ENCODE measurements at places on chromosomes 16 and 17. TPM values are rescaled to one million over a fixed set of nuclear protein-coding genes. Genes with fewer than 3 reads are reported as not detected.

- H3K4me1 ChIP-seq, result no peaks in the 10 kb centered on the region
- H3K27me3 ChIP-seq, result no peaks in the 10 kb centered on the region
- H3K36me3 ChIP-seq, result no peaks in the 10 kb centered on the region
Observed at GRCh38 chr17:67566656-67567055, 151.1 kb upstream of the NOL11 start.

DNA sequence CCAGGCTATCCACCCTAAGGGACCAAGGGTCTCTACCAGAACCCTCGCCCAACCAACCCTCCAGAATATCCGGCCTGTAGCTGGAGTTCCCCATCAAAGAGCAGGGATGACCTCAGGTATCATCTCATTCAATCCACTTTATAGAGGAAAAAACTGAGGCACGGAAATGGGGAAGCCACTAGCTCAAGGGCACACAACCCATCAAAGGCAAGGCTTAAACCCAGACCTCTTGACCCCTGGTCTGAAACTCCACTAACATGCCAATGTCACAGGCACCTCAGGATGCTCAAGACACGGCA lies 1.6 kb downstream of the TBC1D10B start:
- no peaks in the 10 kb centered on the region for H3K27me3 ChIP-seq
- peak overlapping the region; percentile 69 for H3K27ac ChIP-seq
- H3K36me3 ChIP-seq, result peaks cover 14% of the 10 kb centered on the region
- H3K4me1 ChIP-seq, result peaks cover 26% of the 10 kb centered on the region

- H3K36me3 ChIP-seq, result no peaks in the 10 kb centered on the region
- no peak for DNase-seq
- H3K4me3 ChIP-seq, result no peak overlapping the region
Observed at GRCh38 chr16:84643674-84644073, 4.6 kb upstream of the KLHL36 start.

- no peak for DNase-seq
- peaks cover 24% of the 10 kb centered on the region for H3K36me3 ChIP-seq
- H3K4me1 ChIP-seq, result peaks cover 5% of the 10 kb centered on the region
- no peak overlapping the region for H3K4me3 ChIP-seq
Observed at GRCh38 chr17:2059547-2060384, 4.9 kb downstream of the HIC1 start.

- H3K27ac ChIP-seq, result peak overlapping the region; percentile 67
Observed at GRCh38 chr17:58219789-58220183, 731 bp upstream of the MKS1 start.

- no peaks in the 10 kb centered on the region for H3K27me3 ChIP-seq
- DNase-seq, result no peak
- no peaks in the 10 kb centered on the region for H3K4me1 ChIP-seq
- H3K4me3 ChIP-seq, result no peak overlapping the region
- H3K27ac ChIP-seq, result no peak overlapping the region
Observed at GRCh38 chr17:13462673-13463124, 139.0 kb downstream of the HS3ST3A1 start.

- no peak overlapping the region for H3K27ac ChIP-seq
- H3K4me1 ChIP-seq, result no peaks in the 10 kb centered on the region
Observed at GRCh38 chr16:11435576-11435975, 90.3 kb downstream of the RMI2 start.

- no peak overlapping the region for H3K4me3 ChIP-seq
- H3K4me1 ChIP-seq, result peaks cover 5% of the 10 kb centered on the region
- no peaks in the 10 kb centered on the region for H3K36me3 ChIP-seq
- no peak for DNase-seq
Observed at GRCh38 chr16:88327561-88328312, 55.0 kb upstream of the ZNF469 start.

DNA sequence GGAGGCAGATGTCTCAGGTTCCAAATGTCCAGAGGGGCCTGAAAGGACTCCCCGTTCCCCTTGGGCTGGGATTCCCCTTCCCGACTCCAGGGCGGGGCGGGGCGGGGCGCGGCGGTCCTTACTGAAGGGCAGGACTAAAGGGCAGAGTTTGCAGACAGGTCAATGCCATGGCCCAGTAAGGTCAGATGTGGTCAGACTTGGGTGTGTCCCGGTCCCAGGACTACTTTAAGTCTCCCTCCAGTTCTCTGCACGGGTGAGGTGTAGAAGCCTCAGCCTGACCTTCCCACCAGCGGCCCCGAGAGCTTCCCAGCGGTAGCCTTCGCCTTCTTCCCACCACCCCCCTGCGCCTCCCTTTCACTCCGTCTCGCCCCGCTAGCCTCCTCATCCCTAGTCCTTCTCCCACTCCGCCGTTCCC lies 532 bp downstream of the KDM6B start:
- H3K4me3 ChIP-seq, result peak overlapping the region; percentile 80
- H3K27me3 ChIP-seq, result no peaks in the 10 kb centered on the region
- H3K27ac ChIP-seq, result peak overlapping the region; percentile 91
- H3K36me3 ChIP-seq, result no peaks in the 10 kb centered on the region

DNA sequence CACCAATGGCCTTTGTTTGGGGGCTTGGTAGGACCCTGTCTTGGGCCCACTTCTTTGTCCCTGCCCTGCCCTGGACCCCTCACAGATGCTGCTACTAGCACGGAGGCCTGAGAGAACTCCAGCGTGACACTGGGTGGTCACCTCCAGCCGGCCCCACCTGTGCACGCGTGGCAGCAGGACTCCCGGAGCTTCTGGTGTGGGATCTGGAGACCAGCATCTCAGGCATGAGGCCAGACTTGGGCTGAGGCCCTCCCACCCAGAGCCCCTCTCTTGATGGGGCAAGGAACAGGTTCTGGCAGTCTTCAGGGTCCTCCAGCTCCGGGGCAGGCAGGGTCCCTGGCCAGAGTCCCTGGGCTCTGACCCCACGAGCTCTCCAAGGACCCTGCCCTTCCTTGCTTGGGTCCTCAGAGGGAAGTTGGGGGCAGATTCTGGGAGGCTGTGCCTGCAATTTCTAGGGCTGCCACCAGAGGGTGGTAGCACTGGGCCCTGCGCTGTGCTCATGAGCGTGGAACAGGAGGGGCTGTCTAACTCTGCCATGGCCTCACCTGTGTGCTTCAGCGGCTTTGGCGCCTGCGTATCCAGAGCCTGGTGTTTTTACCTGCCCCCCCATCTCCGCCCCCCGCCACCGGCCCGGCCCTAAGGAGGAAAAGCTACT lies 3.1 kb upstream of the BAIAP3 start:
- H3K27me3 ChIP-seq, result peaks cover 29% of the 10 kb centered on the region
- H3K4me3 ChIP-seq, result no peak overlapping the region
- H3K27ac ChIP-seq, result no peak overlapping the region
- DNase-seq, result no peak
- peaks cover 11% of the 10 kb centered on the region for H3K4me1 ChIP-seq

DNA sequence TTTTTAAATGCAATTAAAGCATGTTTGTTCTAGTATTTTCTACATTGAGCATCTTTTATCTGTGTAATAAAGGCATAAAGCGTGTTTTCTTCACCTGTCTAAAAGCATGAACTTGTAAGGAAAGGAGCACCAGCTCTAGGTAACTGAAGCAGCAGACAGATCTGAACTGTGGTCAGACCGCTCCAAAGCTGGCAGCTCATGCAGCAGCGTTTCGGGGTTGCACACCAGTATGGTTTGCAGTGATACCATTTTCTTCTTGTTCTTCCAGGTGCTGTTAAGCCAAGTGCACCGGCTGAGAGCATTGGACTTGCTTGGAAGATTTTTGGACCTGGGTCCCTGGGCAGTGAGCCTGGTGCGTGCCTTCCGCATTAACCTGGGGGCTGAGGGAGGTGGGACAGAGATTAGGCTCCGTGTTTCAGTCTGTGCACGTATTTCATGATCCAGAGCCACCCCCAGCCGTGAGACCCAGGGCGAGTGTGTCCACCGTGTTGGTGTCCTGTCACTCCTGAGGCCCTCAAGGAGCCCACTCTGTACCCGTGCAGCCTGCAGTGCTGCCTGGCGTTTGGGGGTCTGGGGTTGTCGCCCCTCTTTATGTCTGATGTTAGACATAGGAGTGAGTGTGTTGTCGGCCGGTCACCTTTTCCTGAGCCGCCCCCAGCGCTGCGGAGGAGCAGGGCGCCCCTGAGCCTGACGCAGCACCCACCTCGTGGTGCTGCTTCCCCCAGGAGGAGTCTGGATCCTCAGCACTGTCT lies 136.3 kb upstream of the CHMP6 start:
- DNase-seq, result no peak
- H3K36me3 ChIP-seq, result no peaks in the 10 kb centered on the region
- peaks cover 6% of the 10 kb centered on the region for H3K4me1 ChIP-seq
- no peak overlapping the region for H3K4me3 ChIP-seq

- H3K27me3 ChIP-seq, result no peaks in the 10 kb centered on the region
- H3K27ac ChIP-seq, result no peak overlapping the region
- no peaks in the 10 kb centered on the region for H3K36me3 ChIP-seq
Observed at GRCh38 chr17:68577497-68577821, 23.7 kb downstream of the FAM20A start.

DNA sequence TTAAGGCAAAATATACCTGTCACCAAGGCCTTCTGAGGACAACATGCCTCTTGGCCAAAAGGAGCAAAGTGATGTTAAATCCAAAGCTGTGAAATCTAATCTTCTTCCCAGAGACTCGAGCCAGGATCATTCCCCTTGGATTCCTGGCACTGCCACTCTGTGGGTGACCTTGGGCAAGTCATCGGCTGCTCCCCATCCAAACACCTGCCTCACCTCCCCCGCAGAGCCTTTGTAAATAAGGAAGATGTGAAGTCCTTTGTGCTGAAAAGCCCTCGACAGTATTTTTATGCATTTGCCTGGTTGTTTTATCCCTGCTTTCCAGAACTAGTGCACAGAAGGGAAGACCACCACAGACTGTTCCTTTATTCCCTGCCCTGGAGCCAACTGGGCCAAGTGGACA lies 5.4 kb upstream of the CEP295NL start:
- H3K27ac ChIP-seq, result no peak overlapping the region
- H3K27me3 ChIP-seq, result no peaks in the 10 kb centered on the region
- H3K4me1 ChIP-seq, result no peaks in the 10 kb centered on the region
- H3K4me3 ChIP-seq, result no peak overlapping the region
- DNase-seq, result no peak
- H3K36me3 ChIP-seq, result peaks cover 5% of the 10 kb centered on the region

DNA sequence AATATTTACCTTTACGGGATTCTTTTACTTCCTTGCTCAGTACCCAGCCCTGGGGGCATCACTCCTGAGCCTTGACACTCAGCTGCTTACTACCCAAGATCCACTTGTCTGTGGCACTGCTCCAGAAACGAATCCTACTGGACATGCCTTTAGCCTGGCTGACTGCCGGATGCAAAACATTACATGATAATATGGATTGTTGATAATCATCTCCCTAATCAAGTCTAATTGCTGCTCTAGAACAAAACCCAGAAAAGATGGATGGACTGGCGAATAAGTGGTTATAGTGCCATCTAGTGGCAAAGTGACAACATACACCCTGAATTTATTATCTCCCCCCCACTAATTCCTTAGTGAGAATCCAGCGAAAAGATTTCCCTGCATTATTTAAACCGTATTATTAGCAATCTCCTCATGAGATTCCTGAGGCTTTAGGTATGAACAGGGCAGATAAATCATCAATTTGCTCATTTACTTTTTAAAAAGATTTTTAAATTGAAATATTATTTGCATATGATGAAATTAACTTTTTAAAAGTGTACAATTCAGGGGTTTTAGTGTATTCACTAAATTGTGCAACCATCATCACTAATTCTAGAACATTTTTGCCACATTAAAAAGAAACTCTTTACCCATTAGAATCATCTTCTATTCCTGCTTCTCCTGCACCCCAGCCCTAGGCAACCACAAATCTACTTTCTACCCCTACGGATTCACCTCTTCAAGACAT lies 61.6 kb downstream of the RGS9 start:
- H3K27me3 ChIP-seq, result no peaks in the 10 kb centered on the region
- no peaks in the 10 kb centered on the region for H3K36me3 ChIP-seq
- H3K27ac ChIP-seq, result no peak overlapping the region

- no peaks in the 10 kb centered on the region for H3K36me3 ChIP-seq
- DNase-seq, result no peak
- no peaks in the 10 kb centered on the region for H3K27me3 ChIP-seq
- H3K4me1 ChIP-seq, result no peaks in the 10 kb centered on the region
- no peak overlapping the region for H3K27ac ChIP-seq
Observed at GRCh38 chr16:55643161-55643970, 12.4 kb upstream of the SLC6A2 start.

- no peaks in the 10 kb centered on the region for H3K27me3 ChIP-seq
- no peak overlapping the region for H3K4me3 ChIP-seq
- no peaks in the 10 kb centered on the region for H3K4me1 ChIP-seq
- no peaks in the 10 kb centered on the region for H3K36me3 ChIP-seq
Observed at GRCh38 chr16:72639494-72639893, 408.4 kb downstream of the ZFHX3 start.

GRCh38 chr17:40065769-40066510 lies 3.2 kb downstream of the THRA start:
- peak overlapping the region; percentile 91 for H3K27ac ChIP-seq
- H3K27me3 ChIP-seq, result no peaks in the 10 kb centered on the region
- H3K4me3 ChIP-seq, result peak overlapping the region; percentile 93
- peaks cover 64% of the 10 kb centered on the region for H3K4me1 ChIP-seq

- H3K4me3 ChIP-seq, result no peak overlapping the region
- no peak for DNase-seq
- peaks cover 11% of the 10 kb centered on the region for H3K4me1 ChIP-seq
- peaks cover 39% of the 10 kb centered on the region for H3K36me3 ChIP-seq
- H3K27ac ChIP-seq, result no peak overlapping the region
Observed at GRCh38 chr16:30983289-30983889, 1.6 kb upstream of the HSD3B7 start.

GRCh38 chr17:67412032-67412431 lies 35.0 kb downstream of the PITPNC1 start:
- no peak overlapping the region for H3K27ac ChIP-seq
- no peak for DNase-seq

- no peaks in the 10 kb centered on the region for H3K36me3 ChIP-seq
- H3K4me1 ChIP-seq, result no peaks in the 10 kb centered on the region
- H3K27me3 ChIP-seq, result no peaks in the 10 kb centered on the region
- no peak overlapping the region for H3K4me3 ChIP-seq
- no peak for DNase-seq
Observed at GRCh38 chr16:71430744-71431143, 11.1 kb downstream of the TLE7 start.

- H3K27ac ChIP-seq, result peak overlapping the region; percentile 46
- no peak for DNase-seq
- no peak overlapping the region for H3K4me3 ChIP-seq
- no peaks in the 10 kb centered on the region for H3K27me3 ChIP-seq
- peaks cover 53% of the 10 kb centered on the region for H3K36me3 ChIP-seq
Observed at GRCh38 chr17:19671433-19671832, 22.9 kb downstream of the ALDH3A2 start.

DNA sequence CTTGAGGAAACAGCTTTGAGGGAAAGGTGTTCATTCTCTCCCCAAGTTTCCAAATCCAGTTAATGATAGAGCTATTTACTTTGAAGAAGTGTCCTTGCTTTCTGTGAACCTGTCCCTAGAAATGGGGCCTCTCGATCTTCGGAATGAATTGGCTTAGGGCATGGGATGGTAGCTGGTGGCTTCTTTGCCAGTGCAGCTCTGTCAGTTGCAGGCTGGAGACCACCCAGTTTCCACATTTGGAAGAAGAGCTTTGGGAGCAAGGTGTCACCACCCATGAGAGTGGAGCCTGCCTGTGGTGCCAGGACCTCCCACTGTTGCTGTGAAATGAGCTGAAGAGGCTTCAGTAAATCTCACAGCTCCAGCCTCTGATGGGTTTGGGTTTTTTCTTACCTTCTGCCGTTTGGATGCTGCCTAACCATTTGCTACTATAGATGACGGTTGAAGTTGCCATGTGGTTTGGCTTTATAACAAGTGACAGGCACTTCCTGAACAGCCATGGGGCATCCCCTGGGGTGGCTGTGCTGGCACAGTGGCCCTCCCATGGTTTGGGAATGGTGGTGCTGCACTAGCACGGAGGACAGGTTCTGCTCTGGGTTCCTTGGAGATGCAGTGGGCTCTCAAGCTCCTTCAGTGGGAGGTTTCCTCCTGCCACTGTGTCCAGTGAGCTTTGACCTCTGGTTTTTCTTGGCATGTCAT lies 19.5 kb upstream of the SLC5A10 start:
- H3K4me1 ChIP-seq, result no peaks in the 10 kb centered on the region
- H3K4me3 ChIP-seq, result no peak overlapping the region

The CSH2 gene
- total RNA-seq, result not detected

The KRT9 gene
- not detected for total RNA-seq

The RNF43 gene
- 0.53 TPM for total RNA-seq

The LLGL1 gene
- total RNA-seq, result 25.3 TPM

The TLCD3B gene
- total RNA-seq, result not detected

The KLHL10 gene
- not detected for total RNA-seq
